Lung (tissue), 17 donors: ENCODE measurements at places on chromosomes 13 and 19. TPM values are rescaled to one million over a fixed set of nuclear protein-coding genes. Genes with fewer than 3 reads are reported as not detected.
A peak's percentile ranks its signal among the peaks of the same experiment; 100 is the strongest.

GRCh38 chr19:35049456-35049855 lies 7.9 kb downstream of the HPN start:
- no peak for DNase-seq

DNA sequence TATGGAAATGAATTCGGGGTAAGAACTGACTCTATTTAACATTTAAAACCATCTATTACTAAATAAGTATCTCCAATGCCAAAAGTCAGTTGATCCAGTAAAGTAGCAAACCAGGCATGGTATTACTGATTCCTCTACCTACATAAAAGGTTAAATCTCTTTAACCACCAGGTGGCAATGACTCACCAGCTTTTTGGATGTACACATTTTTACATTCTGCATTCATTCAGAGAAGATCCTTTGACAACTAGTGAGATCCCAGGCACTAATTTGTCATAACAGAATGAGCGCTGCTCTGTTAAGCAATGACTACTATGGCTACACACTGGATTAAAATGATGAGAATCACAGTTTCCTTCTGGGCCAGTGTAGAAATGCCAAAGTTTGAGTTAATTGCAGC lies 329.8 kb upstream of the GPC6 start:
- peak; percentile 36 for DNase-seq

DNA sequence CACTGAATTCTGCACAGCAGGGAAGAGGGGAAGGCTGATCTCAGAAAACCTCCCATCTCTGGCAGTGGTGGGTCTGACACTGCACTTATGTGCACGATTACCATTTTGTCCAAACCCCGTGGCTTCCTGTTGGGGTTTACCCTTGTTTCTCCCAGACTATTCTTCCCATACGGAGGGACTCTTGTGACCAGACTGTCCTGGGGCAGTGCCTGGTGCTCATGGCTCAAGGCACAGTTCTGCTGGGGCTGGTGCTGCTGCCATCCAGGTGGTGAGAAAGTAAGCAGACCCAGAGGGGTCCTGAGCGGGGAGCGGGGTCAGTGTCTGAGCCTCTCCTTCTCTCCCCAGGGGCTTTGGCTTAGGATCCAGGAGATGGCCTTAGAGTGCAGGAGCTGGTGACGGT lies 5.1 kb upstream of the SIGLEC9 start:
- DNase-seq = no peak

DNA sequence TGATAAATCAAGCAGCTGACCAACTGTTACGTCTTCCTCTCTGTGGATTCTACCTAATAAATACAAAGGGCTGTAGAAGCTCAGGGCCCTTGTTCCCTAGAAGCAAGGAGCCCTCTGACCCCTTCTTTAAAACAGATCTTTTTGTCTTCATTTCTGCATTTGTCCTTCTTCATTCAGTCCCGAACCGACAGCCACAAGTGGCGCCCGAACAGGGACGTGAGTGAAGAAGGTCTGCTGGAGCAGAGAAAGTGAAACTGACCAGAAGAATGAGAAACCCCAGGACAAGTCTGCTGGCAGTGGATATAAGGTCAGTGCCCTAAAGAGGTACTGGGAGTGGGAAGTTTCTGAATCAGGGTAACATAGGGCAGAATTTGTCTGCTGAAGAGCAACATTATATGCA lies 13.1 kb downstream of the ZNF773 start:
- no peak for DNase-seq

GRCh38 chr19:53878776-53879139 lies 3.2 kb upstream of the PRKCG start:
- DNase-seq = no peak

The VSTM2B gene
- polyA plus RNA-seq = not detected

DNA sequence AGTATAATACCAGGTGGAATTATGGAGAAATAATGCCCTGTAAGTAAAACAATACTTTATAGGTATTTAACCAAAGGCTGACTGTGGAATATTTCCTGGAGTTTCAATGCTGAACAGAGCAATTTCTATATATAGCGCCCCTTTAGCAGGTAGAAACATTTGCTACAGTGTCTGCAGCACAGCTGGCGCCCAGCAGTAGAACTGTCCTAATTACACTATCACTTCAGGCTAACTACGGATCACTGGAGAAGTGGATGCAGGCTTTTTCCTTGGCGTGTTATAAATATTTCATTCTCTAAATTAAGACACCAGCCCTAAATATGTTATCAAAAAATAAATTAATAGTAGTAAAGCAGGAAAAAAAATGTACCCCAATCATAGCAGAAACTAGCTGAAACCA lies 3.1 kb downstream of the SHISA2 start:
- DNase-seq = peak; percentile 53

The ZNF534 gene
- 0.08 TPM for polyA plus RNA-seq
